ENCODE measurements at places on chromosomes 12 and 14.

DNA sequence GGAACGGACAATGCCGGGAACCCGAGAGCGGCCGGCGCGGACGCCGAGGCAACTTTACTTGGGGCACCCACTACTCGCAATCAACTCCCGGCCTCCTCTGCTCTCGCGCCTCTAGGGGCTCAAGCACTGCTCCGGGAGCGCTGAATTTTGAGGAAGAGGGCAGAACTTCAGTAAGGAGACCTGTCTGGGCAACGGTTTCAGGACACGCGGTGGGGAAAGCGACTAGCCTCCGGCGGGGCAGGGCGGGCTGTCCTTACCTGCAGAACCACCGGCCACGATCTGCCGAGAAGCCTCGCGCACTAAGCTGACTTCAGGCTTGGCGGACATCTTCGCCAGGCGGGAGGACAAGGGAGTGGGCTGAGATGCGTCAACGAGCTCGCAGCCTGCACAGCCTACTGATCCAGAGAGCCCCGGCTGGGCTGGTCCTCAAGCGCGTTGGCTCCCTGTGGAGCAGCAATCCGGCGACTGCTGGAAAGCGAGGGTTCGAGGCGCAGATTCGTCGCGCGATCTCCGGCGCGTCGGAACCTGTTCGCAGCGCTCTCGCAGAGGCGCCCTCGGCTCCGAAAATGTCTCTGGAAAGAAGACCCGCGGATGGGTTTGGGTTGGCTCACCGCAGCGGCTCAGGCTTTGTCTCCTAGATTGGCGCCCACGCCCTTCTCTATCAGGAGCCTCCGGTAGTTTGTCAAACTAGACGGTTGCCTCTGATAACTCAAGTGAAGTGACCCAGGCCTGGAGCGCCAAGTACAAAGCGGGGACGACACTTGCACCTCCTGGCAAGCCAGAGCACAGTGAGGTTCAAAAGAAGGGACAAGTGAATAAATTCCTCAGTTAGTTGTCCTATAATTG is at the start of gene SLC25A21:
TSS of gene SLC25A21 (minus strand) at position 583 of the 846 bp plus-strand sequence.
- no peak for DNase-seq

DNA sequence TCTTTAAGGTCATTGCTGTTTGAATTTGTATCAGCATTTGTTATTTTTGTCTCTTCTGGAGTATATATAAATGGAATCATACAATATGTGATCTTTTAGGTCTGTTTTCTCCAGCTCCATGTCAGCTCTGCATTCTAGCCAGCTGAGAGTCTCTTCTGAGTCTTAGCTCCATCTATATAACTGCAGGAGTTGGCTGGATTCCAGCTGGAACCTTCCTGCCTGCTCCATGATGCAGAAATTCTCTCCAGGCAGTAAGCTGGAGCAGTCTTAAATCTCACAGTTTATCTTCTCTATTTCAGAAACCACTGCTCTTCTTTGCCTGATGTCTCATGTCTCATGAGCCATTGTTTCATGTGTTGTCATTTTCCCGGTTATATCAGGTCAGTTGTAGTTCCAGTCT is 827.6 kb downstream of the NRXN3 start:
- no peak for DNase-seq

DNA sequence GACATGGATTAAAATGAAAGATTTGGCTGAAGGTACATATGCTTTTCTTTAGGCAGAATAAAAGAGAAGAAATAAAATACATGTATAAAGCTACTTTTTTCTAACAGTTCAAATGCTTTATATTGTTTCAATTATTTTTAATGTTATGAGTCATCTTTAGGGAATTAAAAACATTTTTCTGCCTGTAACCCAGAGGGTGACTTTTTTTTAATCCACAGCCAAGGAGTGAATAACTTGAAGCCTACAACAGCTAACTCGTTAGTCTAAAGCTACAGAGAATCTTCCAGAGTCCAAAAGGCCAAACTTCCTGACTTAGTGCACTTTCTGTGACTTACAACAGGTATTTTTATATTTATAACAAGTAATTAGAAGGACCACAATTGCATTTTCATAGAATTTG is 151.6 kb downstream of the SEC23A start:
- no peak for DNase-seq

GRCh38 chr12:104953323-104953722 is 4.8 kb downstream of the SLC41A2 start:
- DNase-seq: no peak

- DNase-seq: no peak
Observed at GRCh38 chr12:132108211-132108832, 35.8 kb downstream of the DDX51 start.

DNA sequence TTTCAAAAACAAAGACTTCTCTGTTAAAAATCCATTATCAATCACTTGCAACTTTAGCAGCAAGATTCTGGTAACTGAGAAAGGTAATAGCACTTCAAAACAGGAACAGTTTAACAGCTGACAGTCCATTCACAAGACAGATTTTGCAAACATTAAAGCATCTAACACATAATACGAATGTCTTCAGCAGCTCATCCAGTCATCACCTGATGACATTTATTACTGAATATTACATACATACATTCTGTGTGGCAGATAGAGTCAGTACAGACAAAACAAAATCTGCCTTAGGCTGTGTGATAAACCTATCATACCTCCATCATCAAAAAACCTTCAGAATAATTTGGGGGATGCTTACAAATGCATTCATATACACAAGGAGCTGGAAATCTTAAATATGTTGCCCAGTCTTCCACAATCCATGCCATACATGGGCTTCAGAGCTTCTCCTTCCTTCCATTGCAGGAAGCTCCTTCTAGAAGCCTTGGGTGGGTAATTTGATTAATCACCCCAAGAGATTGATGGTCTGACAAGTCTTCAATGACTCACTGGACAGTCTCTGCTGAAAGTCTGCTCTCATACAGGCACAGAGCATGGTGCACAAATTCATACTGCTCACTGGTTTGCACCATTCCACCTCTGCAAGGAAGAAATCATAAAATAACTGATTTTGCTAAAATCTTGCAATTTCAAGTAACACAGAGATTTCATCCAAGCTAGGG is 1.6 kb upstream of the PTPRB start:
- no peak for DNase-seq

DNA sequence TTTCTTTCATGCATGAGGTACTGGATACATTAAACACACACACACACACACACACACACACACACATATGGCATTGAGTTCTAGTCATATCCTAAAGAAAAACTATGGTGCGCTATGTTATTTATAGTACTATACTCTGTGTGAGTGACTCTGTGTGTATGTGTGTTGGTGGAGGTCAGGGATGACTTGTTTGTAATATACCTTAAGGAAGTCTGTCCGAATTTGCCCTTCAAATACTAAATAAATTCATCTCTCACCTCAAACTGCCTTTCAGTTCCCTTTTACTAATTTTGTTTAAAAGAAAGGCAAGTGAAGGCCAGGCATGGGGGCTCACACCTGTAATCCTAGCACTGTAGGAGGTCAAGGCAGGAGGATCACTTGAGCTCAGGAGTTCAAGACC is 2.1 kb upstream of the AKAP5 start:
- DNase-seq: no peak

DNA sequence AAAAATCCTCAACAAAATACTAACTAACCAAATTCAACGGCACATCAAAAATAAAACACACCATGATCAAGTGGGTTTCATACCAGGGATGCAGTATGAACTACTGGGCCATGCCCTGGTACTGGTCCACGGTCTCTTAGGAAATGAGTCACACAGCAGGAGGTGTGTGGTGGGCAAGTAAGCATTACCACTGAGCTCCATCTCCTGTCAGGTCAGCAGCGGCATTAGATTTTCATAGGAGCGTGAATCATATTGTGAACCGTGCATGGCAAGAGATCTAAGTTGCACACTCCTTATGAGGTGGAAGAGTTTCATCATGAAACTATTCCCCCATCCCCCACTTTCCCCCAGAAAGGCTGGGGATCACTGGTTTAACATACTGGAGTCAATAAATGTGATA is 6.7 kb upstream of the LGR5 start:
- no peak for DNase-seq

GRCh38 chr12:26195641-26196420 is 458 bp downstream of the SSPN start:
- DNase-seq: no peak

DNA sequence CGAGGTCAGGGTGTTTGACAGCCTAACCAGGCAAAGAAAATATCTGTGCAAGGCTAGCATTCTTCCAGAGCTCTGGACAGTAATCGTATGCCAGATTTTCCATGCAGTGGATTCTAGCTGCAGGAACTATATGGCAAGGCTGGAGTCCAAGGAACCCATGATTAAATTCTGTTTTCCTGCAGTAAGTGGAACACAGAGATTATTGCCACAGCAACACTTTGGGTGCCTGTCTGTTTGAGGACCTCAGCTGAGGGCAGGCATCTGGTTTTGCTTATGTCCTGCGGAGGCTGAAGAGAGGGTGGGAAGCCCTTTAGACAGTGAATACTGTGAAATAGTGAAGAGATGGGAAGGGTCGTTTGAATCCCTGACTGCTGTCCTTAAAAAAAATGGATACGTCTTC is 104.4 kb downstream of the DAD1 start:
- DNase-seq: no peak

DNA sequence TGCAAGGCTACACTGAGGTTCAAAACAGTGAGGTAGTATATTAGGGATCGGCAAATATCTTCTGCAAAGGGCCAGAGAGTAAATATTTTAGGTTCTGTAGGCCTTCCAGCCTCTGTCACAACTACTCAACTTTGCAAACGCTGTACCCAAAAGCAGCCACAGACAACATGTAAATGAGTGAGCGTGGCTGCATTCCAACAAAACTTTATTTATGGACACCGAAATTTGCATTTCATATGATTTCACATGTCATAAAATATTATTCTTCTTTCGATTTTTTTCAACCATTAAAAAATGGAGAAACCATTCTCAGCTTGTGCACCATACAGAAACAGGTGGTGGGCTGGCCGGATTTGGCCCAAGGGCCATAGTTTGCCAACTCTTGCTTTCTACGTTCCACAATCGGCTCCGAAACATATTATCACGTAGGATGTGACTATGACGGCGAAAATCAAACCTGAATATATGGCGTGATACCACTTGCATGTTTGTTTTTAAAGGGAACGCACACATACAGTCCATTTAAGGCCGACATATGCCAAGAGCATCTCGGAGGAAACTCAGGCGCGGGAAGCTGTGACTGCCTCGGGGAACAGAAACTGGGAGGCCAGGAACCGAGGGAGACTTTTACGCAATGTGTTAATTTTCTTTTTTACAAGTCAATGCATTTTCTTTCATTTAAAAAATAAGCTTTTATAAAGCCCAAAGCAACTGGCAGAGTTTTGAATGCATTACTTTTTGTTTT is 7.1 kb downstream of the NCOR2 start:
- DNase-seq: no peak

GRCh38 chr14:73802431-73803188 is 49.0 kb upstream of the PTGR2 start:
- no peak for DNase-seq

DNA sequence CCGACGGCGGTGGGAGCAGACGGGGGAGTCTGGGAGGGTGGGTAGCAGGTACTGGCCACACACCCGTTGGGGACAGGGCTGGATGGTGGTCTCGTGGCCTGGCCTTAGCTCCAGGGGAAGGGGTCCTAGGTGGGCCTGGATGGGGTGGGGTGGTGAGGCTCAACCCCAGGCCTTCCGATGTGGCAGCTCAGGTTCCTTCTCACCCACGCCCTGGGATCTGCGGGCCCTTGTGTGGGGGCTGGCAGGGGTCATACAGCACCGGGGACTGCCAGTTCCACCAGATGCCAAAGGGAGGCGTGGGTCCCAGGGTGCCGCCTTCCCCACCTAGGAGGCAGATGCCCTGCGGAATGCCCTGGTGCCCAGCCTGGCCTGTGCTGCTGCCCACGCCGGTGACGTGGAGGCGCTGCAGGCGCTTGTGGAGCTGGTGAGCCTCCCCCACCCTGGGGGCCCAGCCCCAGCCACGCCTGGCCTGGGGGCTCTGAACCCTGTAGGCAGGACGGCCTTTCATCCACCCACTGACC is 21.0 kb downstream of the ASPG start:
- no peak for DNase-seq

All from NK-92 treated with Interleukin-12 subunit alpha and Interleukin-12 subunit beta, amount 100 ng/mL, for 24 hours (cell line).